Pulmonary artery endothelial cell (primary cell): ENCODE measurements at places on chromosomes 5 and 9. TPM values are rescaled to one million over a fixed set of nuclear protein-coding genes. Genes with fewer than 3 reads are reported as not detected.

Gene IL31RA
- total RNA-seq = 0.21 and 0.73 TPM in 2 replicates

Gene PTPDC1
- total RNA-seq = 8.3 and 8.8 TPM in 2 replicates

Gene FAM221B
- total RNA-seq = not detected in 2 replicates

Gene C5orf52
- total RNA-seq = not detected in 2 replicates

Gene ARID3C
- 0.07 and 0.13 TPM in 2 replicates for total RNA-seq

Gene AJM1
- total RNA-seq = 0.66 and 0.78 TPM in 2 replicates

Gene INSL6
- not detected in 2 replicates for total RNA-seq

Gene PCDHB15
- total RNA-seq = 0.26 and 0.95 TPM in 2 replicates

Gene BBLN
- total RNA-seq = 20.6 and 31.5 TPM in 2 replicates

Gene HK3
- under 0.01 and 0.04 TPM in 2 replicates for total RNA-seq

Gene RLN2
- total RNA-seq = 0.35 TPM in 1 of 2 replicates, not detected in the other

Gene LSM11
- 9.9 and 12.1 TPM in 2 replicates for total RNA-seq

Gene ARPC5L
- total RNA-seq = 26.2 and 28.7 TPM in 2 replicates

Gene TOR4A
- total RNA-seq = 28.9 and 35.3 TPM in 2 replicates

Gene SNCAIP
- 8.9 and 18.9 TPM in 2 replicates for total RNA-seq

Gene LAMC3
- 0.07 TPM in 1 of 2 replicates, not detected in the other for total RNA-seq

Gene NSA2
- total RNA-seq = 82.9 and 97.2 TPM in 2 replicates

Gene CMYA5
- total RNA-seq = under 0.01 and 0.07 TPM in 2 replicates

Gene PCDHB11
- 0.13 and 0.25 TPM in 2 replicates for total RNA-seq

Gene PCDHGC3
- total RNA-seq = 9.0 and 14.7 TPM in 2 replicates

Gene SPINK4
- not detected in 2 replicates for total RNA-seq

Gene GDNF
- total RNA-seq = not detected in 2 replicates

Gene PAX5
- total RNA-seq = not detected in 2 replicates

Gene CIZ1
- total RNA-seq = 18.5 and 24.5 TPM in 2 replicates

Gene GBGT1
- 17.3 and 21.5 TPM in 2 replicates for total RNA-seq

Gene PPIC
- 41.3 and 52.2 TPM in 2 replicates for total RNA-seq

Gene OSMR
- 14.6 and 17.0 TPM in 2 replicates for total RNA-seq

Gene GABRP
- total RNA-seq = 0.04 and 0.33 TPM in 2 replicates

Gene MOB3B
- 0.07 TPM in 2 replicates for total RNA-seq

Gene SLC22A5
- total RNA-seq = 2.8 and 3.8 TPM in 2 replicates

Gene ITK
- not detected in 2 replicates for total RNA-seq

Gene SLC34A3
- total RNA-seq = not detected in 2 replicates

Gene GRXCR2
- not detected in 2 replicates for total RNA-seq

Gene SLC34A1
- not detected in 2 replicates for total RNA-seq

Gene PCDHB12
- total RNA-seq = 0.21 and 0.33 TPM in 2 replicates

Gene CCNO
- total RNA-seq = 0.32 and 0.73 TPM in 2 replicates

Gene SURF1
- 18.4 and 25.4 TPM in 2 replicates for total RNA-seq

Gene NUTM2F
- not detected in 2 replicates for total RNA-seq

Gene VCAN
- 1.4 and 2.0 TPM in 2 replicates for total RNA-seq

Gene SPINK1
- total RNA-seq = not detected in 2 replicates

Gene ARHGEF37
- total RNA-seq = 7.3 and 9.2 TPM in 2 replicates

Gene TSSK1B
- total RNA-seq = not detected in 2 replicates

Gene CTSV
- total RNA-seq = 1.1 TPM in 2 replicates

Gene PCSK5
- total RNA-seq = 8.9 and 11.5 TPM in 2 replicates
